ENCODE measurements at places on chromosomes 12 and 14. TPM values are rescaled to one million over a fixed set of nuclear protein-coding genes. Genes with fewer than 3 reads are reported as not detected.

DNA sequence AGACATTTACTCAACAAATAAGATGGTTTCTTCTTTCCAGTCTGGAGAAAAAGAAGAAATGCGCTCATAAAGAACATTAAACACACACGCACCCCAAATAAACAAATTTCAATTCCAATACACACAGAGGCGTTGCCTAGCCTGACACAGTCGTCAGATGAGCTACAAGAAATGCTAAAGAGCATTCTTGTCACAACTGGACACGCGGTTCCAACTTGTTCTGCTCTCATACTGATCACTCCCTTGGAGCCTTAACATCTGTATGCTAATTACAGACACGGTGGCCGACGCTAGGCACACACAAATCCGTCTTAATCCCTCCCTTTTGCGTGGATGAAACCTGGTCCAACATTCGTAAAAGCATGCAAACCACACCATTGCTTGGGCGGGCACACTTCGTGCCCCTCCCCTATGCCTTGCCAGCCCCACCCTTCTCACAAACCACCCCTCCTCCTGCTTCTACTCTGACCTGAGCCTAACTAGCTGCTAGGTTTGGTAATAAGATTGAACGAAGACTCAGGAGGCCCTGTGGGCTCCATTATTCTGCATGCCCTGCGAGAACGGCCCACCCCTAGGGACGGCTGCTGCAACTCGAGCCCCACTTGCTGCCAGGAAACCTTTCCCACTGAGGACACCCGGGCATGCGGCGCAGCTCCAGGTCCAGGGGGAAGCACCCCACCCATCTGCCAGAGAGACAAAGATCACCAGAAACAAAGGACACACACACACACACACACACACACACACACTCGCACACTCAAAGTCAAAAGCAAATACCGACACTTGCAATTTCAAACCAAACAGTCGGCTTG is 1.2 kb downstream of the KCNK10 start:
- no peak for DNase-seq

- DNase-seq = no peak
Measured at GRCh38 chr12:78018171-78018910, 187.6 kb downstream of the NAV3 start.

DNA sequence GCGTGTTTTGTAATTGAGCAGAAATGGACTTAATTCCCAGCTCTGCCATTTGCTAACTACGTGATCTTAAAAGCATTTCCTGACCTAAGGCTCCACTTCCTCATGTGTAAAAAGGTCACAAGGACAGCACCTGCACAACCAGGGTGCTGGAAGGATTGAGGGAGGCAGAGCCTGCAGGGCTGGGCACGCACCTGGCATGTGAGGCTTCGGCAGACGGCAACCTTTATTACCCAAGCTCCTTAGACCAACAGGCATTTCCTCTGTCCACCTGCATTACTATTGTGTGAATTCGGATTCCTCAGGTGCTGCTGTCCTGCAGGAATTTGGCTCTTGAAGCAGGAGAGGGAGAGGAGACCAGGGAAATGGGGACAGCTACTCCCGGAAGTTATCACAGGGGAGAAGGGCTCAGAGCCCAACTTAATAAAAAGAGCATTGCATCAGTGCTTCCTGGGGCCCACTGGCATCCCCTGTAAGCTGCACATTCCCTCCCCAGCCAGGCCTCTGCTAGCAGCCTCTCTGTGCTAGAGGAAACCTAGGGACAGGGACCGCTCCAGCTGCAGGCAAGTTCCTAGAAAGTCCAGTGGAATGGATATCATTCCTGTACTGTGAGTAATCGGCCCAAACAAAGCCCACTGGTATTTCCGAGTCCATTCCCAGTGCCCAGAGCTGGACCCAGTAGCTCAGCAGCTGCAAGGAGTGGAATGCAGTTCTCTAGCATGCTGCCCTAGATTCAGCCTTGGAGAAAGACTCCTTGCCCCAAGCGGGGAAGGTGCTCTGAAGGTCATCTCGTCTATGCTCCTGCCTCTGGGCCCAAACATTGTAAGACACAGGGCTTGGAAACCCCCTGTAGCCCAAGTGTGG is 157.1 kb upstream of the CCND2 start:
- DNase-seq = no peak

DNA sequence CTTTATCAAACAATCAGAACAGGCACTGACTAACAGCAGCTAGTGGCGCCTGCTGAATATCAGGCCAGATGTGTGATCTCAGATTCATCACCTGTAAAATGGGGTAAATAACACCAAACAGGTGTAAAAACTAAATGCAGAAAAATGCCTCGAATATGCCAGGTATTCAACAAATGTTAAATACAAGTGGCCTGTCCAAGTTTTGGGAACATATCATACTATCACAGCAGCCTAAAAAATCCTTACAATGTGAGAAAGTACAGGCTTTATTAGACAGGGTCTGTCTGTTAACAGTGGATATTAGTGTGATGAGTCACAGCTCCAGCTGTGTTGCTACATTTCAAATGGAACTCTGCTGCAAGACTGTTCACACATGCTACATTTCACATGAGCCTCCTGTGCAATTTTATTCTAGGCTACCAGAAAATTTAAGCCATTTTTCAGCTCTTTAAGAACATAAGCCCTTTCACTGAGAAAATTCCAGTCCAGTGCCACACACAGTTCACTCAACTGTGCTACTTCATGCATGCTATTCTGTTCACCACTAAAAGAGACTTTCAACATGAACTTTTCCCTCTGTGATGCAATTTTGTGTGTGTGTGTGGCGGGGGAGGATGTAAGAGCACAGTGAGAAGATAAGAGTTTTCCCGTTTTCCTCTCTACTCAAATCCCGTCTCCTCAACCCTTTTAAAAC is 56.7 kb downstream of the MSRB3 start:
- peak; percentile 85 for DNase-seq

- peak; percentile 24 for DNase-seq
Measured at GRCh38 chr12:48030173-48030650, 25.9 kb upstream of the COL2A1 start.

- no peak for DNase-seq
Measured at GRCh38 chr12:56657416-56658379, 11.9 kb upstream of the ATP5F1B start.

GRCh38 chr14:24978862-24979724 is 70.9 kb downstream of the STXBP6 start:
- DNase-seq = no peak

DNA sequence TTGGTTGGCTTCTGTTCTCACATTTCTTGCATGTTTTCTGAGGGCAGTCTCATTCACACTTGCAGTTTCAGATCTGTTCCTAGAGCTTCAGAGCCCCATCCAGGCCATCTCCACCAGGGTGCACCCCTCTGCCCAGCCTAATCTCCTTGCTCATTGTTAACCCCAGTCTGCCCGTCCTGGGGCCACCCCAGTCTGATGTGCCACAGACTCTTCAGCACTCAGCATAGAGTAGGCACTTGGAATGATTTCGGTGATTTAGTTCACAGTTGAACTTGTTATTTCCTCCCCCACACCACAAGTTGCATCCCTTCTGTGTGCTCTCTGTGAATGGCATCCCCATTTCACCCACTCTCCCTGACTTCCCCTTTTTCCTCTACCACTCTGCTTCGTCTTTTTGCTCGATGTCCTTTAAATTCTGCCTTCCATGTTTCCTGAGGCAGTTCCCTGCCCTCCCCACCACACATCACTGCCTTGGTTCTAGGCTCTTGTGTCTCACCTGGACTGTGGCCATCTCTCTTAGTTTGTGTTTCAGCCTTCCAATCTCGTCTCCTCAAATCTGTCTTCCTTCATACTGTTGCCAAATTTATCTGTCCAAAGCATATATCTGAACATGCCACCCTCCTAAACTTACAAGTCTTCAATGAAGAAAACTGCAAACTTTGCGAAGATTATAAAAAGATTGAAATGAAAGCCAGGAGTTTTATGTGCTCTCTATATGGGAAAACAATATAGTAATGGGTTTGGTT is 41.5 kb downstream of the ANO6 start:
- DNase-seq = no peak

GRCh38 chr12:52024845-52025230 is 18.1 kb downstream of the TAMALIN start:
- DNase-seq = no peak

- DNase-seq = no peak
Measured at GRCh38 chr12:45357539-45358417, 141.9 kb downstream of the ANO6 start.

- no peak for DNase-seq
Measured at GRCh38 chr12:3751151-3752095, 1.5 kb downstream of the CRACR2A start.

- DNase-seq = no peak
Measured at GRCh38 chr12:19644571-19644970, 205.3 kb downstream of the AEBP2 start.

GRCh38 chr12:2507814-2508213 is 287.0 kb upstream of the FKBP4 start:
- DNase-seq = peak; percentile 24

DNA sequence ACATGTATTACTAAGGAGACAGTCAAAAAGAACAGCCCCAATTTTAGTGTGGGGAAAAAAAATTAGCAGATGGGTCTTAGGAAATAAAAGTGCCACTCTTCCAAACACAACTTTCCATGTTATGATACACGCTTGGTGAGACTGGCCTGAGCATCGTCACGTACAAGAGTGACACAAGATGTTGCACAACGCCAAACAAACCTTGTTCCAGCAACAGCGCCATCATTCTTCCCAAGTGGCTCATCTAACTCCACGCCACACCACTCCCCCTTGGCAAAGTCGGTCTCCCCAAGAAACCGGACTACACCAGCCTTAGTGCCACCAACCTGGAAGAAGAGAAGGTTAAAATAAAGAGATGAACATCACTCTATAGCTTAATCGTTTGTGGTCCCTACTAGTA is 58.7 kb downstream of the CLIP1 start:
- DNase-seq = no peak

DNA sequence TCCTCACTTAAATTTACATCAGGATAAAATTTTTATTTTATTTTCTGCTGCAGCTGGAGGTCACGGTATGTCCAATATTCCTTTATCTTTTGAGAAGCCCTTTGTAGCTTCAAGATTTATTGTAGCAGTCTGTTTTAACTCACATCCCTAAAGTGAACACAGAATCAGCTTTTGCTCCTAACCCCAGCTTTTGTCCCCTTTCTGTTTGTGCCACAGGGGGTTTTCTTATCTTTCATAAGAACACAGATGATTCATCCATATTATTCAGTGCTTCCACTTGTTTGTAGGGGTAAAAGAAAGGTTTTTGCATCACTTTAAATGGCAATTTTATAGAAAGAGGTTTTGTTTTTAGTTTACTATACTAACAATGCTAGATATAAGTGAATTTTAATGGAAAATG is 21.8 kb upstream of the PIK3C2G start:
- DNase-seq = no peak

GRCh38 chr12:97276661-97277429 is 185.8 kb upstream of the RMST start:
- DNase-seq = no peak

DNA sequence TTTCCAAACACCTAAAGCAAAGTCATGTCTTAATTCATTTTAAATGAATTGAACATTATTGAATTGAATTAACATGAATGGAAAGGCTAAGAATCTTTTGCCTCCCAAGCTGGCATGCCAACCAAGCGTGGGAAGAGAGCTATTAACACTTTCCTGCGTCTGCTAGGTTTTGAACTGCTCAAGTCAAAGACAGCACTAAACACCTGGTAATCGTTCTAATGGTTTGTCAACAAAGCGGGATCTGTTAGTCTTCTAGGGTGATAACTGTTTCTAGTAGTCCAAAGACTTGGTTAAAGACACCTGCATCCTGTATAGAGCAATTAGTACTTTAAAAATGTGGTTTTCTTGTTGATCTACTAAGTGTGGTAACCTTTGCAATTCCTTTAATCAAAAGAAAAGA is 164.2 kb upstream of the HMGA2 start:
- DNase-seq = no peak

- no peak for DNase-seq
Measured at GRCh38 chr12:69039911-69040310, 106.9 kb upstream of the CPM start.

DNA sequence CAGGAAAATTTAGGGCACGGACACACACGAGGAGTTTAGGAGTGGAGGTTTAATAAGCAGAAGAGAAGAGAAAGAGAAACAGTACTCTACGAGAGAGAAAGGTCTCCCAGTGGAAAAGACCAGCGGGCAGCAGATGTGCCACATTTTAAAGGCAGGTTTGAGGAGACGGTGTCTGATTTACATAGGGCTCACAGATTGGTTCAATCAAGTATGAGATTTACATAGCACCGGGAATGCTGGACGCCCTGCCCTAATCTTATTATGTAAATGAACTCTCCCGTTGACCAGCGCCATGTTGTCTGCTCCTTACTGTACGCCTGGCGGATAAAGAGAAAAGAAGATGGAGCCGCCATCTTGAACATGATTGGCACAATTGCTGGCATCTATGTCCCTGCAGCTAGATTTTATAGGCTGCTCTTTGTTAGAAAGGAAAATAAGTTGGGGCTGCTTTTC is 17.9 kb downstream of the NFKBIA start:
- DNase-seq = peak; percentile 87

DNA sequence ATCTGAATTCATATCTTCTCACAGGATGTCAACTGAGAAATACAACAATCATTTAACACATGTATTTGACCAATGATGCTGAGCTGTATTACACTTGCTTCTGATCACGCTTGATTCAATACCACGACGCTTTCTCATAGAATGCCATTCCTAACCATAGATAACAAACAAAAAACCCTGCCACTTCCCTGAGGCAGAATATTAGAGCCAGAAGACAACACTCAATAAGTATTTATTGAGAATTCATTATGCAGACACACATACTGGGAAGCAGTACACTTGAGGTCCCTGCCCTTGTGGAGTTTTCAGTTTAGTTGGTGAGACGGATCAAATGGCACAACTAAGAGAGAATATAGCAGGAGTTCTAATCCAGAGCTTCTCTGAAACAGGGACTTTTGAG is 32.4 kb downstream of the BLTP3B start:
- no peak for DNase-seq

DNA sequence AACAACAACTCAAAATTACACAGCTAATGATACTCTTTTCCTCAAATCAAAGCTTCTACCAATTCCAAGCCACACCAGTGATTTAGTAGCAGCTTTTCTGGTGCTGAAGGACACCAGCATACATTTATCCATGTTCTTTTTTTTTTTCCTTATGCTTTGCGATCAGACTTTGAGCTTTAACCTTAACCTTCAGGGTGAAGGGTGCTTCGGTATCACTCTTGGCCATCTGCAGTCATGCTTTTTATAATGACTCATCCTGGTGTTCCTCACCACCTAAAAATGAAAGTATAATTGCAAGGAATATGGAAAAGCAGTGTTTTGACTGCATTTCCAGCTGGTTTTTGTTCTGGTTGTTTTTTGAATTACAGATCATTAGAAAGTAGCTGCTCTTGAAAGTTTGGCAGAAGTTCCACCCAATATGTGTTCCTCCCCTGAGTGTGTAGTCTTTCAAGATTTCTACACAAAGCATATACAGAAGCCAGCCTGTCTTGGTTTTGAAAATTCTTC is 1.3 kb upstream of the SLC41A2 start:
- no peak for DNase-seq

The BIN2 gene
- not detected for total RNA-seq

The ISM2 gene
- 4.3 TPM for total RNA-seq

The HPD gene
- not detected for total RNA-seq

The SLCO1C1 gene
- 1.5 TPM for total RNA-seq

The TC2N gene
- 0.59 TPM for total RNA-seq

The CBLN3 gene
- total RNA-seq = 0.80 TPM

The EPYC gene
- not detected for total RNA-seq

The KRT1 gene
- not detected for total RNA-seq

The ARG2 gene
- total RNA-seq = 32.1 TPM

The KLRG1 gene
- total RNA-seq = 1.9 TPM

The GALNT8 gene
- total RNA-seq = not detected

The ART4 gene
- total RNA-seq = not detected

The HCAR2 gene
- 0.34 TPM for total RNA-seq

Data from A673 (cell line).